ENCODE measurements at places on chromosomes 7 and 10.
A peak's percentile ranks its signal among the peaks of the same experiment; 100 is the strongest.

GRCh38 chr7:128278366-128278765 lies 37.3 kb downstream of the LEP start:
- no peak for DNase-seq

- no peak for DNase-seq
Observed at GRCh38 chr7:73921623-73922528, 60.9 kb downstream of the TMEM270 start.

GRCh38 chr10:121113385-121113696 lies 262.2 kb downstream of the WDR11 start:
- DNase-seq = no peak

GRCh38 chr10:5575144-5575481 lies 50.4 kb downstream of the CALML3 start:
- no peak for DNase-seq

- DNase-seq = no peak
Observed at GRCh38 chr10:64731016-64731415, 1209.8 kb downstream of the REEP3 start.

- DNase-seq = no peak
Observed at GRCh38 chr7:138903186-138903820, 77.9 kb downstream of the KIAA1549 start.

- DNase-seq = peak; percentile 99
Observed at GRCh38 chr10:77290528-77291155, 347.0 kb downstream of the KCNMA1 start.

DNA sequence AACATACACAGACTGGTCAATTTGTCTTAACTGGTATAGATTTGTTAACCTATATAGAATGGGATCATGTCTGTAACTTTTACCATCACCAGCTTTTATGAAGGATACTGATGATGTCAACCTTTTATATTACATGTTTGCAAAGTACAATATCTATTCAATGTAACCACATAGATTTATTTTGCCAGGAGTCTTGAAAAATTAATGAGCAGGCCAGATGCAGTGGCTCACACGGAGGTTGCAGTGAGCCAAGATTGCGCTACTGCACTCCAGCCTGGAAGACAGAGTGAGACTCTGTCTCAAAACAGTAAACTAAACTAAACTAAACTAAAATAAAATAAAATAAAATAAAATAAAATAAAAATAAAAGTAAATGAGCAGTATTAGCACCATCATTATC lies 30.0 kb upstream of the PARD3 start:
- no peak for DNase-seq

Measured in fibroblast of upper back skin (primary cell).